Right lobe of liver (tissue), 6 donors: ENCODE measurements at places on chromosomes 5 and 9.

DNA sequence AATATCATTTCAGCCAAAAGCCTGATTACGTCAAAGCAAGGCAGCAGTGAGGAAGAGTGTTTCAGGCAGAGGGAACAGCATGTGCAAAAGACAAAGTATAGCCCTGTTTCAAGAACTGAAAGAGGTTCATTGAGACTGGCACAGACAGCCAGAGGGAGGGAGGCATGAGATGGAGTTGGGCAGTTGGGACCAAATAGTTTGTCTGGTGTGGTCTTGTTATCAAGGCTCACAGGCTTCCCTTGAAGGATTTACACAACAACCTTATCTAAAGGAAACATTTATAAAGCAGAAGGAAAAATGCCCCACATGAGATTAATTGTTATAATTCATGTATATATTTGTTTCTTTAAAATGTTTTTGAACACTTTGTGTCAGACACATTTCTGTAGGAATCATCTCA is 253.3 kb downstream of the DMAC1 start:
- no peak for DNase-seq

DNA sequence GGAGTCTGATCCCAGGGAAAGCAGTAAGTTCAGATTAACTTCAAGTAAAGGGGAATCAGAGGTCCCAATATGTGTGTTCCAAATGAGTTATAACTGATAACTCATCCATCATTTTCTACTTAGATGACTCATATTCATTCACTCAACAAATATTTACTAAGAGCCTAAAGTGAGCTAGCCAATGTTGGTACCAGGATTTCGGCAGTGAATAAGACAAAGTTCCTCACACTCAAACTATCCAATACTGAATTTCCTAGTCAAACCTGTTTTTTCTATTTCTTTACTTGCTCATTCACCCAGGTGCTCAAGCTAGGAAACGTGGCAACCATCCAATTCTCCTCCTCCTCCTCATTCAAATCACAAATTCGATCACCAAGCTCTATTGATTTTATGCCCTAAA is 25.8 kb downstream of the FBXW2 start:
- DNase-seq: no peak

DNA sequence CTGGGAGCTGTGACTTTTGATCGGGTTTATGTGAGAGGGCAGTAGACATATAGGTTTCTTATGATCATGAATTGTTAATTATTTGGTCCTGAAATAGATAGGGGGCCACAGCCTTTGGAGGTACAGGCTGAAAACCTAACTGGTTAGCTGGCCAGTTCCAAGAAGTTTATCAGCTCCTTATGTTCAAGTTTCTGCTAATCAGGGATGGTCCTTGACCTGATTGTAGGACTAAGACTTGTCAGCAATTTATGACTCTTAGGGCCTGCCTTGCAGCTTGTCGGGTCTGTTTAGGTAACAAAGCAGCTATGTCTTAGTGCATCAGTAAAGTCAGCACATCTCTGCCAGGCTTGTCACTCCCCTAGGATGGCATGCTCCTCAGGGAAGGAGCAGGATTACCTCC is 151.8 kb upstream of the RUSC2 start:
- no peak for DNase-seq

- DNase-seq: no peak
These were observed 390.5 kb downstream of the KDM4C start for GRCh38 chr9:7148243-7148765.

DNA sequence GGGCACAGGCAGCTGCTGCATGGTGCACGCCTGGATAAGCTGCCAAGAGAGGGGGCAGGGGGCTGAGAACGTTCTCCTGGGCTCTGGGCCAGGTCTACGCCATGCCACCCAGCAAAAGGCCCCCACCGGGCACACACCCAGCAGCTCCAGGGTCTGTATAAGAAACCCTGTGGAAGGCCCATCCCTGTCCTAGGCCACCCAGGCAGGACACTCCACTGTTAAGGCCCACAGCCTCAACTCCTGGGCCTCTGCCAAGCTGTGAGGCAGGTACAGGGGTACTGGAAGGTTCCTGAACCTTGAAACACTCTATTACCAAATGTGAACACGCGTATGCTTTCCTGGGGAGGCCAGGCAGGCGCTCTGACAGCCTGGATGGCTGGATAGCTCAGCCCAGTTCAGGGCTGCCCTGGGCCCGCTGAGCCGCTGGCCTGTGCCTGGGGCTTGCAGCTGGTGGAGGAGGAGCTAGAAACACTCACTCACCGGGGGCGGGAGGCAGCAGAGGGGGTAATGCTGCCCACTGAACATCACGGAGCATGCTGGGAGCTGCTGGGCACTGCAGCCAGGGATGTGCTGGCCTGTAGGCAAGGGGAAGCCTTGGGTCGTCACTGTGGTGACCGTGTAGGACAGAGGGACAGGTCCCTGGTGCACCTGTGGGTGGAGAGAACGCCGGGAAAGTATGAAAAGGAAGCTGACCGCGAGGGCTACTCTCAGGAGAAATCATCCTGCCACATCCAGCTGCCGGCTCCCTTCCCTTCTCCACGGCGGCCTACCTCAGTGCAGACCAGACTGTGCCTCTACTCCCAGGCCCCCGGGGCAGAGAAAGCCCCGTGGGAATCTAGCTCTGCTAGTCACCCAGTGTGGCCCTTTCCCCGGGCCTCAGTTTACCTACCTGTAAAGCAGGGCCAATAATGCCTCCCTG is 6.0 kb downstream of the RNF44 start:
- no peak for DNase-seq
